ENCODE measurements at places on chromosomes 12 and 14. TPM values are rescaled to one million over a fixed set of nuclear protein-coding genes. Genes with fewer than 3 reads are reported as not detected.

Gene NTN4
- 253 TPM for total RNA-seq

Gene GARIN6
- total RNA-seq, result not detected

Gene BDKRB1
- not detected for total RNA-seq

Gene MMP17
- 1.6 TPM for total RNA-seq

Gene IGFBP6
- total RNA-seq, result 76.1 TPM

Data from renal cortical epithelial cell (primary cell).